ENCODE measurements at places on chromosomes 1 and 21.

GRCh38 chr21:25385911-25386474 is 221.3 kb downstream of the MRPL39 start:
- DNase-seq, result peak; percentile 83

DNA sequence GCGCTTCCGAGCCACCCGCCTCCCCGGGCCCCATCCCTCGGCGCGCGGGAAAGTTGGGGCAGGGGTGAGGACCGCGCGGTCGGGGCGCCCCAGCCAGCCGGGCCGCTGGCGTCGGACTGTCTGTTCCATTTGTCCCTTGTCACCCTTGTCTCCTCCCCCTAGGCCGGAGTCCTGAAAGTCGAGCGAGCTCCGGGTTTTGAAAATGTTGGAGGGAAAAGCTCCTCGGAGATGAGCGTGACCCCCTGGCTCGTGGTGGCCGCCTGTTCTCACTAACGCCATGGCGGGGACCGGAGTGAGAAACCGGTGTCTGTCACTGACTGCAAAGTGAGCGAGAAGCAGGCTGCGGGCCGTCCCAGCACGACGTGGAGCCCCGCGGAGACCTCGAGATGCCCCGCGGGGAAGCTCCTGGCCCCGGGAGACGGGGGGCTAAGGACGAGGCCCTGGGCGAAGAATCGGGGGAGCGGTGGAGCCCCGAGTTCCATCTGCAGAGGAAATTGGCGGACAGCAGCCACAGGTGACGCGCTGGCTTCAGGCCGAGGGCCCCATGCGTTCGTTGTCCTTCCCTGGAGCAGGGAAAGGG is 491 bp downstream of the PER3 start:
- no peak for DNase-seq

DNA sequence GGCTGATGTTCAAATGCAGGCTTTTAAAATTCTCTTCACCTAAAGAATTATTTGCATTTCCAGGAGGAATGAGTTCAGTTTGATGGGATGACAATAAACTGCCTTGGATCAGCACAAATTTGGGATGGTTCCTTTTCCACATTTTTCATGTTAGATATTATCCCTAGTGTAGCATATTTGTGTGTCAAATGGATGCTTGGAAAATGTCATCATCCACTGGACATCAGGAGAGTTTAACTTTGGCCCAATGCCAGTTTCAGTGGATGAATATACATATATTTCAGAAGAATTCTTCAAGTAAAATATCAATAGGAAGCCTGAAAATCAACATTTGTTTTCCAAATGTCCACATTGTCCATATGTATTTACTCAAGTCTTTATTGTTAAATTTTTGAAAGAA is 116.5 kb upstream of the COL24A1 start:
- DNase-seq, result no peak

GRCh38 chr1:42742617-42743316 is 2.7 kb upstream of the CLDN19 start:
- DNase-seq, result no peak

DNA sequence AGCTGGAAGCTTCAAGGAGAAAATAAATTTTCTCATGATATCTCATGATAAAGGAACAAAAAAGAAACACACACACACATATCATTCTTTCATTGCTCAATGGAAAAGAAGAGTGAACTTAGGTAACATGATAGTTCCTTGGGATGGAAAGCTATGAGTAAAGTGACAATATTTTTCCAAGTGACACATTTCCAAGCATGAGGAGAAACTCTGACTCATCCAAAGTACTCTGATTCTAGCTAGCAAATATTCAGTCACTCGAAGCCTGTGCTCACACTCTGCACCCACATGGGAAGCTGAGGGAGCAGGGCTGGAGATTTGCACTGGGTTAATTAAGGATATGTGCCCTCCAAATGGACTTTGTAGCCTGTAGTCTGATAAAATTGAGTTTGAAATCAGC is 222.4 kb downstream of the LRRC40 start:
- no peak for DNase-seq

GRCh38 chr21:43325968-43326715 is 100.8 kb downstream of the SIK1 start:
- no peak for DNase-seq

DNA sequence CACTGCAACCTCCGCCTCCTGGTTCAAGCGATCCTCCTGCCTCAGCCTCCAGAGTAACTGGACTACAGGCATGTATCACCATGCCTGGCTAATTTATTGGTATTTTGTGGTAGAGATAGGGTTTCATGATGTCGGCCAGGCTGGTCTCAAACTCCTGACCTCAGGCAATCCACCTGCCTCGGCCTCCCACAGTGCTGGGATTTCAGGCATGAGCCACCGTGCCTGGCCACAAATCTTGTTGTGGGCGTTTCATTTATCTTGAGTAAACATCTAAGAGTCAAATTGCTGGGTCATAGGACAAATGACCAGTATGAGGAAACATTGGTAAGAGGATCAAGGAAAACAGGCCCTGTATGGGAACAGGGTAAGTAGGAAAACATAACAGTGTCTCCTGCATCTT is 17.9 kb downstream of the TMEM200B start:
- no peak for DNase-seq

- DNase-seq, result no peak
Observed at GRCh38 chr1:151860504-151861187, 7.1 kb upstream of the THEM5 start.

GRCh38 chr1:219189021-219189824 is 15.5 kb downstream of the LYPLAL1 start:
- no peak for DNase-seq

DNA sequence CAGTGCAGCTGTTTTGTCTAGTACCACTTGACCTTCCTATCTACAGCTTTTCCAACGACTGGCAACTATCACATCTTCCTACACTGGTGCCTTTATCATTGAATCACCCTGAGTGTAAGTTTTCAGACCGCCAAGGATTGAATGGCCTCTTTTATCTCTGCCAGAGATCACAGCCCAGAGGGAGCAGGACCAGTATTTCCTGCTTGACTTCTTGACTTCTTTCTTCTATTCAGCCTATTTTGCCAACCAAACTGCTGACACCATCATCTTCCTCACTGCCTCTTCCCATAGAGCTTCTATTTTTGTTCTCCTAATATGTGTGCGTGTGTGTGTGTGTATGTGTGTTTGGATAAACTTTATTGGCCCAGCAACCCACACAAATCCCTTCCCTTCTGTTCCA is 53.8 kb downstream of the SERBP1 start:
- DNase-seq, result no peak

- DNase-seq, result no peak
Observed at GRCh38 chr1:58968360-58968952, 184.6 kb upstream of the JUN start.

- DNase-seq, result peak; percentile 83
Observed at GRCh38 chr1:54220004-54220811, 20.2 kb downstream of the MRPL37 start.

DNA sequence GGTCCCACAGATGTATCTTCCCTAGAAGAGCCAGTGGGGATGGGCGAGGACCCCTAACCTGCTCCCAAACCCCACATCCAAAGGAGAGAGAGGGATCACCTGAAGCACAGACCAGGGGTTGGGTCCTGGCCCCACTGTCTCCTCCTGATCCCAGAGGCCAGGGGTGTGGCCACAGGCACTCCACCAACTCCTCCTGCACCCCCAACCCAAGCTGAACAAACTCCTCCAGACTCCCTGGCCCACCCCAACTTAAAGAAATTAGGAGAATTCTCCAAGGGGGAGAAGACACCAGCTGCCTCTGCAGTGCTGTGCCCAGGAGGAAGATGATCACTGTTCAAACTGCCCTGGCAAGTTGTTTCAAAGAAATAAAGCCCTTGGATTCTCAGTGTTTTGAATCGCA is 4.5 kb upstream of the PRAMEF12 start:
- no peak for DNase-seq

- peak; percentile 55 for DNase-seq
Observed at GRCh38 chr1:50700214-50700613, 259.9 kb downstream of the FAF1 start.

DNA sequence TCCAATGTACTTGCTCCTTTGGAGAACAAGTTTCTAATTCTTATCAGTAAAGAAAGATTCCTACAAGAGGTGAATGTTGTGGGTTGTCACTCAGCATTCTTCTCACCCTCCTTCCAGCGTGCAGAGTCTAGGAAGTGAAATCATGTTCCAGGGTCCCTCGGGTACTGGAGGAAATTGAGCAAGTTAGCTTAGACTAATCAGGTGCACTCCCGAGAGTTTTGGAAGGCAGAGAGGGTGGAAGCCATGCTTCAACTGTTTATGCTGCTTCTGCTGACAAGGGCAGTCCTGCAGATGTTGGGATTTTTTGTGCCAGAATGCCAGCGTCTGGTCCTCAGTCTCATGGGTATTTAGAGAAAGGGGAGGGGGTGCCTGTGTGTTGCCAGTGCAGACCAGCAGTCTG is 5.3 kb upstream of the C1orf115 start:
- no peak for DNase-seq

- DNase-seq, result no peak
Observed at GRCh38 chr1:218101409-218101808, 183.7 kb upstream of the RRP15 start.

- DNase-seq, result peak; percentile 62
Observed at GRCh38 chr1:183218971-183219615, 33.0 kb downstream of the LAMC2 start.

DNA sequence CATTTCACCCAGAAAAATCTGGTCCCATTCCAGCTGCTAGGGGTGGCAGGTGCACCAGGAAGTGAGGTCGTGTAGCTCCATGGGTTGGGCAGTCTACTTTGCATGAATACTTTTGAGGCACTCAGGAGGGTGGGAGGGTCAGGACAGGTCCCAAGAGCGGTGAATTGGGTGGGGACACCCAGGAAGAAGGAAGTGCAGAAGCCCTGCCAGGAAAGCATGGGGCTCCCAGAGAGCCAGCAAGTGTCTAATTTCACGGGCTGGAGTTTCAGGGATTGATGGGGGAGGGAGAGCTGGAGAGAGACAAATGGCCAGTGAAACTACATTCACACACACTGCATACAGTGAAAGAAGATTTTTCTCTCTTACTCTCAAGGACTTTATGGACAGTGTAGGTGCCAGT is 137.8 kb downstream of the GALNT2 start:
- no peak for DNase-seq

DNA sequence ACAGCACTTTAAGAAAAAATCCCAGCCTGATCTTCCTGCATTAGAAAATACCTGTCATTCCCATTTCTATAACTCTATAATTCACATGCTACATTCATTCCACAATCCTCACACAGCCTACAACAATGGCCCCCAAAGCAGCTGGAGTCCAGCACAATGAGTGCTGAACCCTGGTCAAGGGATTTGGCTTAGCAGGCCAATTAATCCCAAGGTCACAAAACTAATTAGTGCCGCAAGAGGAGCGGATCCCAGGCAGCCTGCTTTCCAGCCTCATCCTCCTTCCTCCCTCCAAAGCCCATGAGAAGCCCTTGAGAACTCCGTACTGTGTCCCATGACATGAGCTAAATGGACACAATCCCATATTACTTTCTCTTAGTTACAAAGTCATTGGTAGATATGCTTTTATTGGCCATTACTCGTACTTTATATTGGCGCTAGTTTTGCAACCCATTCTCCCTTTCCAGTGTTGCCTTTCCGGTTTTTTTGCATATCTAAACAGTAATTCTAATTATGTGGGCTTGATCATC is 94.8 kb downstream of the DAB1 start:
- DNase-seq, result peak; percentile 92

- DNase-seq, result no peak
Observed at GRCh38 chr1:156885314-156885713, 8.2 kb upstream of the PEAR1 start.

DNA sequence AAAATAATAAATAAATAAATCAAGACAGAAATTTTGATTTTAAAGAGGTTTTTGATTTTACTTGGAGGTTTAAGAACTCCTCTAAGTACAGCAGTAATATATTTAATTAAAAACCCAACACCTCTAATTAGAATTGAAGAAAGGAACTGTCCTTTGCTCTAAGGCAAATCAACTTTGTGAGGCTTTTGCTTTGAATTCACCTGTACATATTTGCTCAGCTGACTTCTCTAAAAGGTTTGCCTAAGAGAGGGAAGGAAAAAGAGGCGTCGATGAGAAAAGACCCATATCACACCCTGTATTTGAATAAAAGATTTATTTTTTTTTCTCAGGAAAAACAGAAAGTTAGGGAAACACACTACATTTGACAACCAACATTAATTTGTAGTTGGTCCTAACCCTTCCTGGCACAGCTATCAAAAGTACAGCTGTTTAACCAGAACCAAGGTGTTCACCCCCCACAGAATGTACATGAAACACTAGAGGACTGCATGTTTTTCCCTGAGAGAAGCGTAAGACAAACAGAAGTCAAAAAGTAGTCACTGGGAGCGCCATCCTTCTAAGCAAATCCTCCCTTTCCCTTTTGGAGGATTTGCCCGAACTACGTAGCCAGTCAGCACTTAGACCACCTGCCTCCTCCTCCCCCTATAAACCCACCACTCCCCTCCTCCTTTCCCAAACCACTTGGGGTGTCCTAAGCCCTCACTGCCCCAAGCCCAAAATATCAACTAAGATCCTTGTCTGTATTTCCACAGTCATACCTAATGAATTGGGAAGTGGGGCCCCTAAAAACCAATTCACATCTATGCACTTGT is 4.9 kb downstream of the MCL1 start:
- no peak for DNase-seq

GRCh38 chr1:27554759-27555699 is 48.9 kb downstream of the AHDC1 start:
- DNase-seq, result no peak

- DNase-seq, result no peak
Observed at GRCh38 chr1:11943619-11944018, 9.1 kb downstream of the PLOD1 start.

DNA sequence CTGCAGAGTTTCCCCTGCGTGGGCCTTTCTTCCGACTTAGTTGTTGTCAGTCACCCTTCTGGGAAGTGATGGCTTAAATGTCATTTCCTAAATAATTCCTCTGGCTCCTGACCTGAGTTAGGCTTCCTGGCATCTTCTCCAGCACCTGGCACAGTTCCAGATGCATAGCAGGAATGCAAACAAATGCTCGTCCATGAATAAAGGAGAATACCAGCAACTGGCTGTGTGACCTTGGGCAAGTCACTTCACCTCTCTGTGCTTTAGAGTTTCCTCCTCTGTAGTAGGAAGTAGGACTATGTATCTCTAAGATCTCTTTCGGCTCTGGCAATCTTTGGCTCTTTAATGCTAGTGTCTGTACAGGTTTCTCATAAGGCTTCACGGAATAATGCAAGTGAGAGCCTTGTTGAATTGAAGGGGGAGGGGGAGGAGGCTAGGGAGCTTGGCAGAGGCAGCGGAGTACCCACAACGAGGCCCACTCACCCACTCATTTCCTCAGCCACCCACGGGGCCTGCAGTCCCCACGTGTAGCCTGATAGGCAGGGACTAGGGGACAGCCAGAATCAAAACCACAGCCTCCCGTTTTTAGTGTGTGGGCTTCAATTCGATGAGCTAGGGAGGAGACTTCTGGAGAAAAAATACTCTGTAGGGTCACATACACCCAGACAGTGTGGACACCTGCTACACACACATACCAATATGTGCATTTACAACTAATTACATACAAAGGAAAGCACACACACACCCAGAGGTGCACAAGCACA is 48.1 kb downstream of the TENT5C start:
- no peak for DNase-seq

- DNase-seq, result no peak
Observed at GRCh38 chr1:108669679-108670078, 8.8 kb upstream of the HENMT1 start.
